Daoy (cell line): ENCODE measurements at places on chromosomes 16 and 17.

GRCh38 chr17:72928454-72929136, 163.9 kb downstream of the SLC39A11 start:
- DNase-seq: no peak

DNA sequence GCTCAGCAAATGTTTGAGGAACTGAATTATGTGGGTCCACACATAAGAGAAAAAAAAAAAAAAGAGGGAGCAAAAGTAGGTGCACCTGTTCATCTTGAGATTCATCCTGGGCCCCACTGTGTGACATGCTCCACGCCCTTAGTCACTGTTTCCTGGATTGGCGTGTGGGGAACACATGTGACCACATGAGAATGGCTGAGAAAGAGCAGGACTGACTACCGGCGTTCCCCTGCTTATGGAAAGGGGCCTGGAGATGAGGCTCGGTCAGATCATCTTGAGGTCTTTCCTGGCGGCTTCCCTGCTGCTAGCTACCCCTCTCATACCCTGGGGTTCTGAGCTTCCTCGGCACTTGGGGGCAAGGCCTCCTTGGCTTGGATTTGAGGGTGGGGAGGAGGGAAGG, 3.9 kb downstream of the DEXI start:
- DNase-seq: no peak

- no peak for DNase-seq
Measured at GRCh38 chr17:26792486-26792885, 501.4 kb upstream of the WSB1 start.

DNA sequence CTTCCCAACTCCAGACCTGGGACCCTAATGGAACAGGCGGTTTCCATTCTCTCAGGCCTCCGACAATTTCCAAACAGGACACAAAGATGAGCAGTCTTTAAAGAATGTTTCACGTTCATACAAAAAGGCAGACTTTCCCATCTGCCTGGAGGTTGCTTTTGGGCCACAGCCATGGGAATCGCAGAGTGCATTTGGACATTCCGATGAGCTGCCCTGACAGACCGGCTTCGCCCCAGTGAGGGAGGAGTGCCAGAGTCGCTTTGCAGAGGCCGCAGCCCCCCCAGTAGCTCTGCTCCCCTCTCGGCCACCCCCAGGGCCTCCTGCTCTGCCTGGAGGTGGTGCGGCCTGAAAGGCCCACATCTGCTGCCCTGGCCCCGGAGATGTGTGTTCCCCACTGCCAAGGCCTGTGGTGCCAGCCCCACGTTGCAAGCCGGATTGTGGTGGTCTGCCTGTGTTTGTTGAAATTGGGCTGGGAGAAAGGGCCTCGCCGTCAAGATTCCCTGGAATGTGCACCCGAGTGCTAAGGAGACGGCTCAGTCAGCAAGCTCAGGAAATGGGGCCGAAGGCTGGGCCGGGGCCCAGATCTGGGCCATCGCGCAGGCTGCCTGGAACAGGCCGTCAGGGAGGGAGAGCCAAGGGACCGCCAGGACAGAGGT, 89.8 kb downstream of the C16orf95 start:
- DNase-seq: no peak

GRCh38 chr17:3904501-3904900, 11.6 kb upstream of the CAMKK1 start:
- no peak for DNase-seq
